Tibial artery (tissue), 4 donors: ENCODE measurements at places on chromosomes 5 and 9.
A peak's percentile ranks its signal among the peaks of the same experiment; 100 is the strongest.

DNA sequence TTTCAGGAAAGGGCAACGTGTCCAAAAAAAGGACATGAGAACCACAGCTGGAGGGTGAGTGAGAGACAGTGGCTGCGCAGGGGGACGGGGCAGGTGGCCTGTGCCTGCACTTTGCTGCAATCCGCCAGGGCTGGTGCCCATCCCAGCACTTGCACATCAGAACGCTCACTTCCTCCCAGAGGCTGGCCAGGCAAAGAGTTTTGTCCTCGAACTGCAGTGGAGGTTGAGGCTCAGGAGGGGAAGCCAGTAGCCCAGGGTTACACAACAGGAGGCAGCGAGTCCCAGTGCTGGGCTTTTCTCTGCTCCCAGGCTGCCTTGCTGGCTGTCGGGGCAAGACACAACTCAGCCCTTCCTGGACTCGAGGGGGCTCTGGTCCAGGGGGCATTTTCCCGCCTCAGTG lies 33.1 kb downstream of the CRB2 start:
- H3K36me3 ChIP-seq = no peaks in the 10 kb centered on the region
- no peak overlapping the region for H3K27ac ChIP-seq
- no peaks in the 10 kb centered on the region for H3K27me3 ChIP-seq
- H3K4me1 ChIP-seq = no peaks in the 10 kb centered on the region
- DNase-seq = no peak
- H3K4me3 ChIP-seq = no peak overlapping the region

GRCh38 chr5:97231025-97231636 lies 48.1 kb upstream of the RIOK2 start:
- H3K4me3 ChIP-seq = no peak overlapping the region
- peak; percentile 31 for DNase-seq
- H3K27ac ChIP-seq = no peak overlapping the region
- H3K27me3 ChIP-seq = no peaks in the 10 kb centered on the region

GRCh38 chr5:37723162-37723961 lies 116.5 kb downstream of the GDNF start:
- no peaks in the 10 kb centered on the region for H3K27me3 ChIP-seq
- H3K4me1 ChIP-seq = peaks cover 3% of the 10 kb centered on the region
- no peak for DNase-seq
- H3K27ac ChIP-seq = no peak overlapping the region

DNA sequence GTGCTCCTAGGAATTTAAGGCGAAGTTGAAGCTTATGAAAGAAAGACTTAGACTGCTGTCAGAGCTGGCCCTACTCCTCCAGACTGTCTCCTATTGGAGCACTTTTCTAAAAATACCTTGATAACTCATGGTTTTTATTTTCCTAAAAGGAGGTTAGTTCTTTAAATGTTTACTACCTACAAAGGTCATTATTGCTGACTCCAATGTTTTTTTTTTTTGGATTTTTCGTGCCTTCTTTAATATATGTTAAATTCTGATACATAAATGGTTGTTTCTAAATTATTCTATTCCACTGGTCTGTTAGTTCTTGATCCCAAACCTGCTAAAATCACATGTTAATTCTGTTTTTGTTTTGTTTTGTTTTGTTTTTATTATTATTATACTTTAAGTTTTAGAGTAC lies 227.6 kb upstream of the FTMT start:
- H3K4me1 ChIP-seq = no peaks in the 10 kb centered on the region
- no peaks in the 10 kb centered on the region for H3K36me3 ChIP-seq
- H3K27ac ChIP-seq = no peak overlapping the region
- no peak overlapping the region for H3K4me3 ChIP-seq
- DNase-seq = no peak

- no peaks in the 10 kb centered on the region for H3K27me3 ChIP-seq
- no peaks in the 10 kb centered on the region for H3K36me3 ChIP-seq
- H3K27ac ChIP-seq = no peak overlapping the region
Measured at GRCh38 chr5:115050866-115051265, 118.8 kb downstream of the TRIM36 start.

DNA sequence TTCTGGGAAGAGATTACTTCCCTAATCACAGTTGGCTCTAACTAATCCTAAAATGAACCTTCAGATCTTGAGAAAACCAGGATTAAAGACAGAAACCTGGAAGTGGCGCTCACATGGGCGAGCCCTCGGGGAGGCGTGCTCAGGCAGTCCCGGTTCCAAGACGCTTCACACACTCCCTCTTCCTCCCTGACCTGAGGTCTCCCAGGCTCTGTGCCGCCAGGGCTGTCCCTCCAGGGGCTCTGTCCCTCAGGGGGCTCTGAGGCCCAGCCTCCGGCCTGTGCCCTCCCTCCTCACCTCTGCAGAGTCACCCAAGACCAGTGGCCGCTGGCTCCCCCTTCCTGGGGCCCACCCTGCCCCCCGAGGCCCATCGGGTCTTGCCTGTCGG lies 10.2 kb downstream of the SLC9A3 start:
- H3K27ac ChIP-seq = no peak overlapping the region
- no peak for DNase-seq
- no peaks in the 10 kb centered on the region for H3K36me3 ChIP-seq
- no peak overlapping the region for H3K4me3 ChIP-seq
- H3K27me3 ChIP-seq = peaks cover 58% of the 10 kb centered on the region
- H3K4me1 ChIP-seq = no peaks in the 10 kb centered on the region

DNA sequence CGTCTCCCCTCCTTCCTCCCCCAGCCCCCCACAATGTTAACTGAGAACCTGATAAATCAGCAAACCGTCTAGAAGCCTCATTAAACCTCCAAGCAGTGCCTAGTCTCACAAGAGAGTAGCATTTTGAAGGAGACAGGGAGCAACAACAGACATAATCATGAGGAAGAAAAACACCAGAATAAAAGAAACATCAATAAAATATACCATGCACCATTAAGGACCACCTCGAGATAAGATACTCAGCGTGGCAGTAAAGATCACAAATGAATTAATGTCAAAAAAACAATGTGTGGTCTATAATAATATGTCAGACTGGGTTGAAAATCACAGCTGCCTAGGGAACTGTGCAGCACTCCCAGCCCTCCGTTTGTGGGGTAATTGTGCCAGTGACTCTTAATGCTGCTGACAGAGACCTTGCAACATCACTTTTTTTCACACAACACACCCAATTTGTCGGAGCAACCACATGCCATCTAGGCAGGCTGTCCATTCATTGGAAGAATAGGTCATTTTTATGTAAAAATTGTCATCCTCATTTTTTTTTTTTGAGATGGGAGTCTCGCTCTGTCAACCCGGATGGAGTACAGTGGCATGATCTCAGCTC lies 450.8 kb upstream of the WWC1 start:
- H3K4me3 ChIP-seq = no peak overlapping the region
- no peaks in the 10 kb centered on the region for H3K4me1 ChIP-seq
- no peak for DNase-seq
- no peaks in the 10 kb centered on the region for H3K36me3 ChIP-seq

DNA sequence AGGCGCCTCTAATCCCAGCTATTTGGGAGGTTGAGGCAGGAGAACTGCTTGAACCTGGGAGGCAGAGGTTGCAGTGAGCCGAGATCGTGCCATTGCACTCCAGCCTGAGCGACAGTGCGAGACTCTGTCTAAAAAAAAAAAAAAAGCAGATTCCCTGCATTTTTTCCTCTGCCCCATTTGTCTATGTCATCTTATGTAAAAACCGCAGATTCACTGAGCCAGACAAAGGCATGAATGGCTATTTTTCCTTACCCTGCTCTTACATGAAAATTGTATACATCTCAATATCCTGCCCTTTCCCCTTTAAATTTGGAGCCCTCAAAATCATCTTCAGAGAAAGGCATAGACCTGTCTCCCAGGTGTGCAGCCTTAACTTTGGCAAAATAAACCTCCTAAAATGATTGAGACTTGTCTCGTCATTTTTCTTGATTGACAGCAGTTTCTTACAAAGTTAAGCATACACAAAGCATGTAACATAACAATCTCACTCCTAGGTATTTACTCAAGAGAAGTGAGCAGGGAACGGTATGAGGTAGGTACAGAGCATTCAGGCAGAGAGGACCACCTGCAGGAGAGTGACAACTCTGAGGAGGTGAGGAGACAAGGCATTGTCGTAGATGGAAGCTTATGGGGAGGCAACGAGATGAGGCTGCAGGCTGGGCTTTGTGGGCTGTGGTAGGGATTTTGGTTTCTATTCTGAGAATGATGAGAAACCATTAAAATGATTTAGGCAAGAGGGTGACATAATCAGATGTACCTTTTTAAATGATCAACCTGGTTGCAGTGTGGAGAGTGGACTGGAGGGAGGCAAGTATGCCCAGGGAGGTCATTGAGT lies 65.7 kb upstream of the IL6ST start:
- no peak for DNase-seq
- H3K4me1 ChIP-seq = peaks cover 9% of the 10 kb centered on the region
- no peaks in the 10 kb centered on the region for H3K36me3 ChIP-seq
- no peaks in the 10 kb centered on the region for H3K27me3 ChIP-seq
- no peak overlapping the region for H3K4me3 ChIP-seq
- no peak overlapping the region for H3K27ac ChIP-seq

- H3K27ac ChIP-seq = no peak overlapping the region
- H3K27me3 ChIP-seq = no peaks in the 10 kb centered on the region
- H3K4me1 ChIP-seq = no peaks in the 10 kb centered on the region
- no peaks in the 10 kb centered on the region for H3K36me3 ChIP-seq
- no peak for DNase-seq
- H3K4me3 ChIP-seq = no peak overlapping the region
Measured at GRCh38 chr5:4129523-4129922, 533.9 kb downstream of the IRX1 start.

GRCh38 chr5:178204935-178205748 lies 809 bp downstream of the HNRNPAB start:
- H3K36me3 ChIP-seq = peaks cover 24% of the 10 kb centered on the region
- H3K27ac ChIP-seq = peak overlapping the region; percentile 83
- no peaks in the 10 kb centered on the region for H3K27me3 ChIP-seq
- H3K4me1 ChIP-seq = peaks cover 16% of the 10 kb centered on the region
- peak; percentile 88 for DNase-seq

GRCh38 chr5:68172314-68172713 lies 43.2 kb upstream of the PIK3R1 start:
- H3K36me3 ChIP-seq = no peaks in the 10 kb centered on the region
- no peaks in the 10 kb centered on the region for H3K27me3 ChIP-seq
- peak overlapping the region; percentile 84 for H3K27ac ChIP-seq
- H3K4me1 ChIP-seq = peaks cover 24% of the 10 kb centered on the region

DNA sequence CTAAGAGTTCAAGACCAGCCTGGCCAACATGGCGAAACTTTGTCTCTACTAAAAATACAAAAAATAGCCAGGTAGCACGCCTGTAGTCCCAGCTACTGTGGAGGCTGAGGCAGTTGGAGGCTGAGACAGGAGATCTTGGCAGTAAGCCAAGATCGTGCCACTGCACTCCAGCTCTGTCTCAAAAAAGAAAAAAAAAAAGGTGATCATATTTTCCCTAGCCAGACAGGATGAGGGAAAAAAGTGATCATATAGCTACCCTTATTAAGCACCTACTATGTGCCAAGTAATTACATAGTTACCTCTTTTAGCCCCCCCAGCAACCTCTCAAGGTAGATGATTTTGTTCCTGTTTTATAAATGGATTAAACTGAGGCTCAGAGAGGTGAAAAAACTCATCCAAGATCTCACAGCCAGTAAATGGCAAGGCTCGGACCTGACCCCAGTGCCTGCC lies 18.1 kb upstream of the RPL26L1 start:
- H3K4me3 ChIP-seq = no peak overlapping the region
- no peak for DNase-seq
- no peaks in the 10 kb centered on the region for H3K27me3 ChIP-seq
- peaks cover 80% of the 10 kb centered on the region for H3K36me3 ChIP-seq
- no peak overlapping the region for H3K27ac ChIP-seq

DNA sequence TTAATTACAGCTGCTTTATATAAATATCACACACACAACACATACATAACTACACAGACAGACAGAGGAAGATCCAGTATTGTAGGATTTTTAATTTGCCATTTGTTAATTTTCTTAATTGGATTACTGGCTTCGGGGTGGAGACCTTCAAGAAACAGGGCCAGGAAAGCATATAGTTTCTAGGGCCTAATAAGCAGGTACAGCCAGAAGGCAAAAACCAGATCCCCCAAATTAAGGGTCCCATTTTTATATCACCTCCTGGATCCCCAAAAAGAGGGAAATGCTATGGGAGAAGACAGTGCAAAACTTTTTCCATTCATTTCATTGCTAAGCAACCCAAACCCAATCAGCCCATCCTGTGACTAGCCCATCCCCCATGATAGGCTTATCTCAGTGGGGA lies 373.3 kb upstream of the FAM174A start:
- no peaks in the 10 kb centered on the region for H3K36me3 ChIP-seq
- H3K4me1 ChIP-seq = no peaks in the 10 kb centered on the region
- H3K27ac ChIP-seq = no peak overlapping the region
- DNase-seq = no peak

- H3K27ac ChIP-seq = no peak overlapping the region
- H3K27me3 ChIP-seq = no peaks in the 10 kb centered on the region
- H3K36me3 ChIP-seq = no peaks in the 10 kb centered on the region
- no peak overlapping the region for H3K4me3 ChIP-seq
Measured at GRCh38 chr5:157860898-157861890, 2.2 kb upstream of the CLINT1 start.

- H3K4me1 ChIP-seq = no peaks in the 10 kb centered on the region
- peaks cover 23% of the 10 kb centered on the region for H3K27me3 ChIP-seq
- no peak for DNase-seq
- H3K27ac ChIP-seq = no peak overlapping the region
- no peaks in the 10 kb centered on the region for H3K36me3 ChIP-seq
Measured at GRCh38 chr5:1401536-1402138, 43.6 kb downstream of the SLC6A3 start.

- no peak overlapping the region for H3K27ac ChIP-seq
- no peak for DNase-seq
- no peak overlapping the region for H3K4me3 ChIP-seq
- no peaks in the 10 kb centered on the region for H3K36me3 ChIP-seq
- H3K27me3 ChIP-seq = no peaks in the 10 kb centered on the region
Measured at GRCh38 chr5:150345716-150346115, 11.8 kb upstream of the TCOF1 start.

GRCh38 chr9:82938426-82939218 lies 124.3 kb downstream of the RASEF start:
- H3K27me3 ChIP-seq = no peaks in the 10 kb centered on the region
- no peaks in the 10 kb centered on the region for H3K36me3 ChIP-seq
- DNase-seq = no peak
- no peak overlapping the region for H3K4me3 ChIP-seq
